Stimulated activated CD4-positive, alpha-beta T cell treated with anti-CD3 and anti-CD28 coated beads, Interleukin-4, amount 100 ng/mL, for 48 hours (primary cell): ENCODE measurements at places on chromosomes 2 and 18.

DNA sequence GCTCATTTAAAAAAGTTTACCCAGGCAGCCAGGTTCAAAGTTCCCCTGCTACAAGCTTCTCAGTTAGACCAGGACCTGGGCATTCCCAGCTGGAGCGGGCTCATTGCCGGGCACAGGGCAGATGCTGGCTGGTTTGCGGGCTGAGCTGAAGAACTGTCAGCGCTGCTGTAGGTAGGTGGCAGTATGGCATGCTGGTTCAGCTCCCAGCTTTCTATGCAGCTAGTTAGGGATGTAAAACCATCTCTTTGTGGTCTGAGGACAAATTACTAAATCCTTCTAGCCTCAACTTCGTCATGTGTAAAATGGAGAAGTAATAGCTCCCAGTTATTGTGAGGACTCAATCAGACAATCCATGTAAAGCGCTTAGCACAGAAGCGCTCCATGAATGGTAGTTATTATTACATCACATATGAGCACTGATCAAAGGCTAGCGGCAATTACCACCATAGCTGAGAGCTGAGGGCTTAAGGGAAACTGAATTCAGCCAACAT, 2.4 kb upstream of the LDLRAD4 start:
- no peak for DNase-seq

GRCh38 chr2:30661173-30662107, 145.8 kb downstream of the CAPN13 start:
- DNase-seq = no peak

DNA sequence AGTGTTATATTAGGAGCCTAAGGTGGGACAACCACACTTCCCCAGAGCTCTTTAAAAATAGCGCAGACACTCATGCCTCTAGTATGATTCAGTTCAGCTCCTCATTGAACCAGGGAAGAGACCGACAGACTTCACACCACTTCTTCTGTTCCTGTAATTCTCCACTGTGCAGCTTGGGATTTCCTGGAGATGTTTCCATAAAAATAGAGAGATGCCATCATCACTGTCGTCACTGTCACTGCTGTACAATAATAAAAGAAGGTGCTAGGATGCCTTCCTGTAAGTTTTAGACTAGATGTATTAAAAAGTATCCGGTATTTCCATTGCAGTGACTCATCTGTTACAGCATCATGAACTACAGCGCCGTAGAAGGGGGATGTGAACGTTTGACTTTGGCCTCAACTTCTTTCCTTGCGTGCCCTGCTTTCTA, 110.9 kb downstream of the FAM210A start:
- DNase-seq = no peak

- DNase-seq = no peak
Measured at GRCh38 chr18:25229081-25229480, 122.9 kb downstream of the ZNF521 start.

DNA sequence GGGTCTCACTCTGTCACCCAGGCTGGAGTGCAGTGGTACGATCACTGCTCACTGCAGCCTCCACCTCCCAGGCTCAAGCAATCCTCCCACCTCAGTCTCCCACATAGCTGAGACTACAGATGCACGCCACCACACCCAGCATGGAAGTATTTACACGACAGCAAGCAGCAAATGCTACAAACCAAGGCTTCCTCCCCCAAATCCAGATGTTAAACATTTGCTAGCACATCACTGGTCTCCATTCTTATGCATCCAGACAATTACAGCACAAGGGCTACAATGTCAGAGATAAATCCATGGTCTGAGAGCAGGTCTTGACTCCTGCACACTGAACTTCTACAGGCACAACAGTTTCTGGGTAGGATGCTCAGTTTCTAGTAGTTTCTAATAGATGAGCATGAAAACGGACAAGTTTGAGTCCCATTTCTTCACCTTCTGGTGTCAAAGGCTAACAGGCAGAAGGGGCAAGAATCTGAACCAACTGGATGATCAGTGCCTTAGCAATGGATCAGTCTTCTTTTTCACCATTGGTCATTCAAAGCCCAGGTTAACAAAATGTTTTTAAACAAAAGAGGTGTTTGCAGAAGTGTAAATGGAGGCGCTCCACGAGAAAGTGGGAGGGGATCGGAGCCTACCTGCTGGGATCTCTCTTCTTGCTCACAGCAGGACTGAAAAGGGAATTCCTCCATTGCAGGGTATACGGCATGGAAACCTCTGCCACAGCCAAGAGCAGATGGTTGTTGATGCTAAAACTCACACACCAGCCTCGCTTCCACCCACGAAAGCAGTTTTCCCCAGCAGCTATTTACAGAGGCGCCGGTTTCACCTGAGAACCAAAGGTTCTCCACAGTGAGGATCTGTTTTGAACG, 135.0 kb upstream of the ARL4C start:
- no peak for DNase-seq
